ENCODE measurements at places on chromosomes 13 and 19. TPM values are rescaled to one million over a fixed set of nuclear protein-coding genes. Genes with fewer than 3 reads are reported as not detected.

- no peak for DNase-seq
Measured at GRCh38 chr13:45143346-45143751, 23.0 kb downstream of the GTF2F2 start.

GRCh38 chr19:15110418-15110815, 3.2 kb downstream of the SYDE1 start:
- DNase-seq: no peak

- DNase-seq: no peak
Measured at GRCh38 chr13:25175026-25175425, 2.9 kb upstream of the AMER2 start.

GRCh38 chr13:43193789-43194420, 170.5 kb downstream of the DNAJC15 start:
- DNase-seq: no peak

DNA sequence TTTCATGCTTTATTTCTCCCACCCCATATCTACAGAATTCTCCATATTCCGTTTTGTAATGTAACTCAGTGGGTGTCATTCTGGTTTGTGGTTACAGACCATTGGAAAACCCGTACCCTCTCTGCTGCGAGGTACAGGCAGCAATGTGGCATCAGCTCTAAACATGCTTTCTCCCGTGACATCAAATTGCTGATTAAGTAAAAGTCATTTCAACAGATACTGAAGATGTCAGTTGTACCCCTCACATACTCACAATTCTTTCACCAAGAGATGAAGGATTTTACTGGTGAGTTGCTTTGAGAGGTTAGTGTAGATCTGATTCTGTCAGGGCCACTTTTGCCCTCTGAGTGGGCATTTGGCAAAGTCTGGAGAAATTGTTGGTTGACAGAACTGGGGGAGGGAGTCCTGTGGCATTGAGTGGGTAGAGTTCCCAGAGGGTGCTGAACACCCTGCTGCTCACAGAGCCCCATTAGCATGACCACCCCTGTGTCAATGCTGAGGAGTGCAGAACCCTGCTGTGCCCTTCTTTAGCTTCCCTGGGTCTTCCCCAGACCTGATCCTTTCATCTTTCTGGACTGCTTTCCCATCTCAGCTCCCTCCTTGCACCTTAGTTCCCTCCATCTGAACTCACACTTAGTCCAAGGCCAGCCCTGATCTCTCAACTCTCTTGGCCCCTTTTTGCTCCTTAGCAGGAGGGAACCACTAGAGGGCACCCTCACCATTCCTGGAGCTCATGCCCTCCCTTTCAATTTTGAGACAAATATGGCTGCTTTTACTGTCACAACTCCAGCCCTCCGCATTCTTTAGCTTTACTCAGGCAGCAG, 39.9 kb upstream of the CEACAM8 start:
- DNase-seq: no peak

DNA sequence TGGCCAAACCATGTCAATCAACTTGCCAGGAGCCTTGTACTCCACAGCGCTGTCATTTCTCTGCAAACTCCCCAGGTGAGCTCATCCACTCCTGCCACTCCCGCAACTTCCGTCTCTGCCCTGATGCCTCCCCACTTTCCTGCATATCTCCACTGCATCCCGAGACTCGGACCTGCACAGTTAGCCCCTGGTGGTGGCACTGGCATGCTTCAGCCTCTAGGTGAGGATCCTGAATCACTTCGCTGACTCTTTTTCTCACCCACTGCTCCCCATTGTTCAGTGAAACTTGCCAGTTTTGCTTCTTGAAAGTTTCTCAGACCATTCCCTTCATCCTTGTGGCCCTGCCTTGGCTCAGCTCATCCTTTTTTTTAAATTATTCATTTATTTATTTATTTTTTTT, 3.4 kb upstream of the CTU1 start:
- no peak for DNase-seq

GRCh38 chr13:113493315-113493951, 2.9 kb upstream of the DCUN1D2 start:
- DNase-seq: no peak

- DNase-seq: no peak
Measured at GRCh38 chr13:95073747-95074311, 227.4 kb downstream of the ABCC4 start.

DNA sequence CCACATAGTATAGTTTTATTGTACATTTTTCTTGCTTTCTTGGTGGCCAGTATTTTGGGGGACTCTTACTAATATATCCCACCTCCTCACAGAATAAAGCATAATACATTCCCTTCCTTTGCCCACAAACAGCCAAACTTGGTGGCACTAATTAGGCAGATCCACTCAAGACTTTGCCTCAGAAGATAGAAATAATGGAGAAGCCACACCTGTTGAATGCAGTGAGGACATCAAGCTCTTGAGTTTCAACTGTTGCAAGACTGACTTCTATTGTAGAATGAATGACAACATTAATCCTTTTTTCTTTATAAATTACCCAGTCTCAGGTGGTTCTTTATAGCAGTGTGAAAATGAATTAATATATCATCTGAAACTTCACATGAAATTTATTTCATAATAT, 1183.6 kb upstream of the ATXN8OS start:
- DNase-seq: no peak

DNA sequence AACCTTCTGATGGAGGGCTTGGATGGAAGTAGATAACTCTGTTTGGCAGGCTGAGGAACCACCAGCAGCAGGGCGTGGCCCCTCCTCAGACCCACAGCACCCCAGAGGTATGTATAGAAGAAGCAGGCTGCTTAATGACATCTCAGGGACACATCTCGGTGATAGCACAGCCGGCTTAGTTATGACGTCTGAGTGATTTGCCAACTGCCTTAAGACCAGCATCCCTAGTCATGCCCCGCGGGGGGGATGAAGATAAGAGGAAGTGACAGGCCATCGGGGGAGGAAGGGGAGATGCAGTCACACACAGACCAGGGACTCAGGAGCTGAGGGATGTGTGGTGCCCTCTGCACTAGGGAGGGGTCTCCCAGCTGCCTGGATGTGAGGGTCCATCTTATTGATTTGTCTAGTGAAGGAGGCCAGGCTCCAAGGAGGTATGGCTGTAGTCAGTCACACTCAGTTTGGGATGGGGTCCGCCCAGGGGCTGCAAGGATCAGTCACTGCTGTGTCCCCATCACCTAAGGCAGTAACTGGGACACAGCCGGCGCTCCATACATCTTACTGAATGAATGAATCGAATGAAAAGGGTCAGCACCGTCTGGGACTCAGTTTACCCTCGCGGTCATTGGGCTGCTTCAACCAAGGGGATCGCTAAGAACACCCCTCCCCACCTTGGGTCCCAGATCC, 19.2 kb upstream of the ERCC1 start:
- DNase-seq: no peak

DNA sequence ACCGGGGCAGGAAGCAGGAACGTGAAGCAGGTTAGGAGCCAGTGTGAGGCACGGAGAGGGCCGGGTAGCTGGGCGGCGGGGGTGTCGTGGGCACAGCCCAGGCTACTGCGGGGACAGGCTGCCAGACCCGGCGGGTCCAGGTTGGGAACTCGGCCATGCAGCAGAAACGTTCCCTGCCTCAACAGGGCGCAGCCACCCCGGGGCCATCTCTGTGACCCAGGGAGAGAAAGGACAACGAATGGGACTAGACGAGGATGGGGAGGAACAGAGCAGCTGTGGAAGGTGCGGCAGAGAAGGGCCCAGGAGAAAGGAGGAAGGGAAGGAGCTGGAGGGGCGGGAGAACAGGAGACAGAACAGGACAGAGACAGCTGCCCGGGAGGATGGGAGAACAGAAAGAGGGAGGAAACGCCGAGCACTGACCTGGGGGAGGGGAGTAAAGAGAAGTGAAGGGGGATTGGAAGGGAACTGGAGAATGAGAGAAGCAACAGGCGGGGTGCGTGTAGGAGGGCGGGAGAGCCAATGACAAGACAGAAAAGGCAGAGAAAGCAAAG, 12.9 kb upstream of the GARIN5A start:
- no peak for DNase-seq

DNA sequence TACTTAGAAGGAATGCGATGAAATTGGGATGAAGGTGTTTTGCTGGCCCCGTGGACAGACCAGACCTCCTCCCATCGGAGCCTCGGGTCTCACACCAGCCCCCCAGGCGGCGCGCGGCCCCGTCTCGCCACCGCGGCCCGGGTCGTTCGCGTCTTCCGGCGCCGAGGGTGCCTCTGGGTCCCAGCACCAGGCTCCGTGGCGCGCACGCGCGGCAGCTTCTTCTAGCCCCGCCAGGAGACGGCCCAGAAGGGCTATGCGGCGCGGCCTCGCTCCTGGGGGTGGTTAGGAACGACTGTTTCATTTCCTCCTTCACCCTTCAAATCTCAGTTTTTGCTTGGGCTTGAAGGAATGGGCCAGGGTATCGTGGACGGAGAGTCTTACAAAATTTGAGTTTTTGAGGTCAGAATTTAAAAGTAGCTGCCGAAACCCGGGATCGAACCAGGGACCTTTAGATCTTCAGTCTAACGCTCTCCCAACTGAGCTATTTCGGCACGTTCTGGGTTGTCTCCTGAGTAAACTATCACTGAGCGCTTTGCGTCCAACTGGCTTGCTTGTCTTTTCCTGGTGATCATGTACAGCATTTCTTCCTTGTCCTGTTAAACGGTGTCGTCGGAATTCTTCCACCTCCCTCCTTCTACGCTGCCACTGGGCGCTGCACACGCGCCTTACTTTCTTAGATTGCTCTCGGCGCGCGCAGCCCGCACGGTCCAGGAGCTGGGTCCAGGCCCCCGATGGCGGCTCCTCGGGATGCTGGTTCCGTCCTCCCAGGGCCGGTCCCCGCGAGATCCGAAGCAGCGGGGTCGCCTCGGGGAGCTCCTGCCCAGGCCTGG, 46.5 kb downstream of the TGDS start:
- DNase-seq: peak; percentile 96

GRCh38 chr13:24407844-24408243, 98.5 kb downstream of the C1QTNF9 start:
- DNase-seq: no peak

DNA sequence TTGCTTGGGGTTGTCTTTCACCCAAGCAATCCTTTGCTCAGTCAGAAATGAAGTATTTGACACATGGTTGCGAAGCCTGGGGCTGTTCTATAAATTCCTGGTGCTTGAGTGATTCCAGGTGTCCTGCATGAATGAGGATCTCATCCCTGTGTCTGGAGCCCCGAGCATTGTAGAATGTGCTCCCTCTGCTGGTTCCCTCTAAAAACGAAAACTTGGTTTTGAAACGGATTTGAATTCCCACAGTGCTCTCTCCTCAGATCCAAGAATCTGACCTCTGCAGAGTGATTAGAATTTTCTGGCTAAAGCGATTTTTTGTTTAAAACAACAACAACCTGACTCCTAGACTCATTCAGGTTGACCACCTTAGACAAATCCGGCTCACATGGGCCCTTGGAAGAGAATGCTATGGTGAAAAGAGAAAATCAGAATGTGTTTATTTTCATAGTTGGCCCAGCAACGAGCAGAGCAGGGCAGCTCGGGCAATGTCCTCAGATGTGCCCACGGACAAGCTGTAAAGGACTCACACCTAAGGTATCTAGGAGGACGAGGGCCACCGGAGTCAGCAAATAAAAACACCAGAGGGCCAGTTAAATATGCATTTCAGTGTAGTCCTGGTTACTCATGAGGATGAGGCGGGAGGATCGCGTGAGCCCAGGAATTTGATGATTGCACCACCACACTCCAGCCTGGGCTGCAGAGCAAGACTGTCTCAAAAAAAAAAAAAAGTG, 8.7 kb upstream of the ATP12A start:
- peak; percentile 53 for DNase-seq

- no peak for DNase-seq
Measured at GRCh38 chr19:19319732-19320360, 463 bp downstream of the SUGP1 start.

DNA sequence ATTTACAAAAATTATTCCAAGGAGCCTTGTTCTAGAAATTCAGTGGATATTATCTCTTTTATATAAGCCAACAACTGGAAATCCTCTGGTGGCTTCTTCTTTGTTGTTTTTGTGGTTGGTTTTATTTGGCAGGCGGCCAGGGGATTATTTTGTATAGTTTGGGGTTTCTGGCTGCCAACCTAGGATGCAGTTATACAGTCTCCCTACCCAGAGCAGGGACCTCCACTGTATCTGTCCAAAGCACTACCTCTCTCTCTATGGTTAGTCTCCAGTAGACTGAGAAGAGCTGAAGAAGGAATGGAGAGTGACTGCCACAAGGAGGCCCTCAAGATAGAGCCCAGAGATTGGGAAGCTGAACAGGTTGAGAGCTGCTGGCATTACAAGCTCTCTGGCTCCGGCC, 80.2 kb downstream of the ZAR1L start:
- no peak for DNase-seq

GRCh38 chr13:46173656-46174055, 8.3 kb downstream of the LCP1 start:
- no peak for DNase-seq

DNA sequence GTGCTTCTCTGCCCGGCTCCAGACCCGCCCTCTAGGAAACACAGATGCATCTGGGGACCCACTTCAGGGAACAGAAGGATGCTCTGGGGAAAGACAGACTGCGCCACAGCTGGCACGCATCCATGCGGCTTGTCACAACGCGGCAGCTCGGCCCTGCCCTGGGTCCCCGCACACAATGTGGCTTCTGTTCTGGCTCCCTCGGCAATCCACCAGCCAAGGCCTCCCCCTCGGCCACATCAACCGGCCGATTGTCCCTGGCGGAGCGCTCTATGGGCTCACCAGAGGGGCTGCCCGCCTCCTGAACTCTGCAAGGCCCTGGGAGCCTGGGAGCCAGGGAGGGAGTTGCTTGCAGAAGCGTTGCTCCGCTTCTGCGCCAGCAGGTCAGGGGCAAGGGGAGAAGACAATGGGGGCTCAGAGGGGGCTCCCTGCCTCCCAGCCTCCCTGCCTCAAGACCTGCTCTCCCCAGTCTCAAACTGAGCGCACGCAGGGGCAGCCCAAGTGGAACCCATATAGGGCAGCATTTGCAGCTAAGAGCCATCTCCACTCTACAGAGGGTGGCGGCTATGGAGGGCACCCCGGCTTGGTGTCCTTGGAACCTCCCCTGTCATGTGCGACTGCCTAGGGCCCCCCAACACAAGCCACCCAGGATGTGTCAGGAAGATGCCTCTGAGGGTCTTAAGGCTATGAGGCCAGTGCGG, 37.9 kb downstream of the MLLT1 start:
- no peak for DNase-seq

DNA sequence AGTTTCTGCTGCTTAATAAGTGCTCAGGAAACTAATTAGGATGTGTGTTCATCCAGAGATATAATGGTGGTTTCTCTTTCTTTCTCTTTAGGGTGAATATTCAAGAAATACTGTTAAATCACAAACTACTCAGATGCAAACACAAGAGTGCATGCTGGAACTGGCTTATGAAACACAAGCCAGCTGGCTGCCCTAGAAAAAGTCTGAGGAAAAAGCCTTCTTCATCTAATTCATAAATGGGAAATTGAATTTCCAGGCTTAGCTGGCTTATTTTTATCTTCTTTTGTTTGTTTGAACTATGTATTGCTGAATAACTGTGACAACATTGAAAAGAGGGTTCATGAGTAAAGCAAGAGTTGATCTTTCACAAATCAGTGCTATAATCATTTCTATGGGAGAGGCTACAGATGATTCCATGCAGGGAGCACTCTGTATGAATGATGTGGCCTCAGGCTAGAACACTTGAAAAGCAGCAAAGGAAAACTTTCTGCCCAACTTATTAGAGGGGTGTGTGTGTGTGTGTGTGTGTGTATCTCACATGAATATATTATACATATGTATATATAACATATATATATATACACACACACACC, 69.8 kb upstream of the SCEL start:
- no peak for DNase-seq

SYNGR4 gene
- not detected for total RNA-seq

PSG6 gene
- not detected for total RNA-seq

GNA15 gene
- 15.4 TPM for total RNA-seq

CEACAM6 gene
- 0.22 TPM for total RNA-seq

ZNF714 gene
- 4.7 TPM for total RNA-seq

SYNE4 gene
- not detected for total RNA-seq

ZNF776 gene
- total RNA-seq: 11.5 TPM

NCR1 gene
- 0.51 TPM for total RNA-seq

CGB7 gene
- total RNA-seq: not detected

PSG7 gene
- total RNA-seq: not detected
